Left ventricle myocardium inferior (tissue), 1 donor: ENCODE measurements at places on chromosomes 7 and 10.

DNA sequence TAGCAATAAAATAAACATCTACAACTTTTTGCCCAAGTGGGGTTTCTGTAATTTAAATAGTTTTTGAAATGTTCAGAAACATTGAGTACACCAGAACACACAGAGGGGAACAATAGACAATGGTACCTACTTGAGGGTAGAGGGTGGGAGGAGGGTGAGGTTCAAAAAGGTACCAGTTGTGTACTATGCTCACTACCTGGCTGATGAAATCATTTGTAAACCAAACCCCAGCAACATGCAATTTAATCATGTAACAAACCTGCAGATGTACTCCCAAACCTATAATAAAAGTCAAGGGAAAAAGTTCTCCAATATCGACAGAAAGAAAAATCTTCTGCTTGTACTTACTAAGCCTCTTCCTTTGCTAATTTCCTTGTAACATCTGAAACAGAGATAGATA is 4.2 kb upstream of the TES start:
- no peak for DNase-seq

GRCh38 chr10:49768329-49768728 is 6.2 kb upstream of the OGDHL start:
- no peak for DNase-seq

- DNase-seq: no peak
Measured at GRCh38 chr7:143492043-143492471, 14.4 kb downstream of the TAS2R41 start.

- peak; percentile 48 for DNase-seq
Measured at GRCh38 chr7:5429253-5429856, 5.7 kb upstream of the TNRC18 start.

DNA sequence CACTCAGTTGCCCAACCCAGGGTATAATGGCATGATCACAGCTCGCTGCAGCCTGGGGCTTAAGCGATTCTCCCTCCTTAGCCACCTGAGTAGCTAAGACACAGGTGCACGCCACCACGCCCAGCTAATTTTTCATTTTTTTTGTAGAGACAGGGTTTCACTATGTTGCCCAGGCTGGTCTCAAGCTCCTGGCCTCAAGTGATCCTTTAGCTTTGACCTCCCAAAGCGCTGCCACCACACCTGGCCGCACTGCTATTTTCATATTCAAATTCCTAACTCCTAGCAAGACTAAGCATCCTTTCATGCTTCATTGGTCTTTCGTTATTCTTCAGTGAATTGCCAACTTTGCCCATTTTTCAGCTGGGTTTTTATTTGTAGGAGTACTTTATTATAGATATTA is 30.4 kb upstream of the DAGLB start:
- DNase-seq: no peak

GRCh38 chr7:132029369-132030085 is 473.1 kb upstream of the PODXL start:
- DNase-seq: no peak

DNA sequence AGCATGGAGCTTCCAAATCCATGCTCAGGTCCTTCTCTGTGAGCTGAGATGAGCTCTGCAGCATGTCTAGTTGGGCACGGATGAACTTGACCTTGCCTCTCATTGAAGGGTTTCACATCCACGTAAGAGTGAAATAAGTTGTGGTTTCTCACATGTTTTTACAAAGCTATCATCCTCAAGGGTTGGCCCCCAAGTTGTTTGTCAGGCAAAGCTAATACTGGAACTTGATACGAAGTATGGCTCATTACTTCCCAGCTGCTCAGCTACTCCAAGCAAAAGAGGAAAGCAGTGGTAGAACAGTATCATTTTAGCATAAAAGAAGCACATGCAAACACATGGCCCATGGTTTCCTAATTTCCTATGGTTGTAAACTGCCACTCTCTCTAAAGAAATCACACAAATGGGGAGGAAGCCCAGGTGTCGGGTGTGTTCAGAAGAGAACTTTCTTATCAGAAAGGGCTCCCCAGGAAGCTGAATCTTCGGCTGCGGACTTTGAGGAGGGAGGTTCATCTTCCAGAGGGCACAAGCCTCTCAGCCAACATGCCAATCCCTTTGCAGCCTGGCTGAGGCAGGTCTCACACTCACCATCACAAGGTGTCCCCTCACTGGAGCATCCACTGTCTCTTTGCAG is 45.3 kb downstream of the PDLIM1 start:
- DNase-seq: no peak

- no peak for DNase-seq
Measured at GRCh38 chr10:49113741-49114141, 1.6 kb downstream of the VSTM4 start.

DNA sequence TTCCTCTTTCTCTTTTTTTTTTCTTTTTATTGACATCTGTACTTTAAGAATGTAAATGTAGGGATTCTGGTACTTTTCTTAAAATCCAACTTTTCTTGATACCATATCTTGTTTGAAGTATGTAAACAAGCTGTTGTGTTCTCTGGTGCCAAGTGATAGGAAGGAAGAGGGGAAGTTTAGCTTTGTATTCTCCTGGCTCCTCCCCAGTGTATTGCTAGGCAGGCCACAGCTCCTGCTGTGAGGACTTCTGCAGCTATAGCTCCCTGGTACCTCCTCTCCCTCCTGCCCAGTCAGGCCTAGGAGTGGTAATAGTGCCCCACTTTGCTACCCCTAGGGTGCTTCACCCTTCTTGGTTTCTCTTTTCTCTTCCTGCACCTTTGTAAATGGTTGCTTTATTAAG is 45.3 kb upstream of the SP8 start:
- DNase-seq: no peak

- DNase-seq: peak; percentile 63
Measured at GRCh38 chr7:1919539-1920265, 249.6 kb downstream of the ELFN1 start.

DNA sequence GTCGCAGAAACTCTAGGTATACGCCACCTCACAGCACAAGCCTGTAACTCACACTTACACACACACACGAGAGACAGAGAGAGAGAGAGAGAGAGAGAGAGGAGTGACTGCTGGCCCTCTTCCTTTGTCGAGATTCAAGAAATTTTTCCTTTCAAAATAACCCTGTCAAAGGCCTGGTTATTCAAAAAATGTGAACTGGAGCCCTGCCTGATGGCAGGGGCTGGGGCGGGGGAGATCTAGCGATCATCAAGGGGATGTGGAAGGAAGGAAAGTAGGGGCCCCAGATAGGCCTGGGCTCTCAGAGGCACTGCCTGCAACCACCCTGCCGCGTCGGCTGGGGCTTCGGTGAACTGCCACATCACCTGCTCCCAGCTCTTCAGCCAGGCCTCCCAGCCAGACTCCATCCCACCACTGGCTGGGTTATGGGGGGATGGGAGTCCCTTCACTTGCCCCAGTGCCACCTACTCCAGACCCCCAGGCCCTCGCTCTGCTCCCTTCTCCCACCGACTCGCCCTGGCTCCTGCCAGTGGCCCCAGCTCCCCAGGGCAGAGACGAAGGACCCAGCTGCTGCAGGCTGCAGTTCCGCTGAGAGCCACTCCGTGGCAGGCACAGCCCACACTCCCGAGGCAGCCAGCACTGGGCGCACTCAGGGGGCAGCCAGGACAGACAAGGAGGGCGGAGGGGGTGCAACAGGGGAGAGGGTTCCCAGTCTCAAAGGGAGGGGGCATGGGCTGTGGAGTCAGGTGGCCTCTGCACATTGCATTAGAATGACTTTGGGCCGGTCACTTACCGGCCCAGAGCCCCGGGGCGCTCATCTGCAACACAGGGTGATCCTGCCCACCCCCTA is 15.3 kb downstream of the KCNH2 start:
- peak; percentile 52 for DNase-seq

DNA sequence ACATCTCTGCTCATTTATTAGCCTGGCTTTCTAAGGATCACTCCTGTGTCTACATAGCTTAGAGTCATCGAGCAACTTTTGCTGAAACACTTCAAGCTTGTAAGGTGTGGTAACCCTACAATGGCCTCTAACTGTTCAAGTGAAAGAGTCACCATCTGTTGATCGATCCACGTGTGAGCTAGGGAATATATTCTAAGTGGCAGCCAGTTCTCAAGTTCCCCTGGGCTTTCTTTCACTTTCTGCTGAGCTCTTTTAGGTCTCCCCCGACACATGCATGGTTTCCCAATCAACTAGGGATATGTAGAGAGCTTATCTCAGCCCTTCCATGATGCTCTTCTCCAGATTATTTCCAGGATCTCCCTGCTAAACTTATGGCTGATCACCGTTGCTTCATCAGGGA is 15.5 kb downstream of the AOAH start:
- no peak for DNase-seq

DNA sequence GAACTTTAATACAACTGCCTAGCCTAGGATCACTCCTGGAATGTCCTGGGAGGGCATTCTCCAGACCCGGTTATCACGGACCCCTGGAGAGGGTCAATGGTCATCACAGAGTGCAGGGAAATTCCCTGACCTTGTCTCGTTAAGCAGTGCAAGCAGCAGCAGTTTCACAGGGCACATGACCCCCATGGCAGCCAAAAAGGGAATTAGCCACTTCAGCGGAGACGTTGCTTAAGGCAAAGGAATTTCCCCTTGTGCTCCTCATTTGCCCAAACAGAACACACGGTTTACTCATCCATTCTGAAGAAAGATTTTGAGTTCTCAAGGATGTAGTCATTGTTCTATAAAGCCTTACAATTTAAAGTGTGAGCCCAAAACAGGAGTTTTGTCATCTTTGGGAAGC is 260.3 kb downstream of the SNX13 start:
- DNase-seq: no peak

DNA sequence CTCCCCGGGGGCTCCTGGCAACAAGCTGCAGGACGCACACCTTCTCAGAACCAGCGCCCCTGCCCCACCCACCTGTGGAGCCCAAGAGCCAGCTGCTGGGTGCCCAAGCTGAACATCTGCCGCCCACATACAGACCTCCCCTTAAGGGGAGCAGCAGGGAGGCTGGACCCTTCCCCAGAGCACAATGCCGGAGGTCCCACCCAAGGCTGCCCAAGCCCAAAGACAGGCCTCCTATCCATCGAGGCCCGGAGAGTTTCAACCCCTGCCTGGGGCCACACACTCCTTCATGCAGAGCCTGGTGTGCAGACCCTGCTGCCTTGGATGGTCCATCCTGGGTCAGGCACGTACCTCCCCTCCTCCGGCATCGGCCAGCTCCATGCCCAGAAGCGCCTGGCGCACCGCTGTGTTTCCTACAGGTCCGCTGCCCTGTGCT is 48.7 kb downstream of the VIPR2 start:
- DNase-seq: no peak

GRCh38 chr10:15585303-15585715 is 134.4 kb downstream of the ITGA8 start:
- peak; percentile 38 for DNase-seq

- no peak for DNase-seq
Measured at GRCh38 chr7:28102797-28103196, 77.8 kb downstream of the JAZF1 start.

DNA sequence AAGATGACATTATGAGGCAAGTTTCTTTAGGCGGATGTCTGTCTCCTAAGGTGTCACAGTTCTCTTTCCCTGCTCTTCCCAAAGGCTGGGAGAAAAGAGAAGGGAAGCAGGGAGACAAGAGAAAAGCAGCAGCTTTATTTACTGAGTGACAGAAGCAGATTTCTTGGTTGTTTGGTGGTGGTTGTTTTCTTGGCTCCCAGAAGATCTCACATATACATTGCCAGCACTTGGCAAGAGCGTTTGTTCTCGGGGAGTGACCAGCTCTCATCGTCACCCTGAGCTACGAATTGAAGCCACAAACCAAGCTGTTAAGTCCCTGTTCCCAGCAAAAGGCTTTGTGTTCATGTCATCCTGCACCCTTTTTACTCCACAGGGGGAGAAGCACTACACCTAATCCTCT is 11.4 kb downstream of the CDHR3 start:
- DNase-seq: no peak

- DNase-seq: no peak
Measured at GRCh38 chr10:128527711-128528110, 401.5 kb upstream of the MKI67 start.

DNA sequence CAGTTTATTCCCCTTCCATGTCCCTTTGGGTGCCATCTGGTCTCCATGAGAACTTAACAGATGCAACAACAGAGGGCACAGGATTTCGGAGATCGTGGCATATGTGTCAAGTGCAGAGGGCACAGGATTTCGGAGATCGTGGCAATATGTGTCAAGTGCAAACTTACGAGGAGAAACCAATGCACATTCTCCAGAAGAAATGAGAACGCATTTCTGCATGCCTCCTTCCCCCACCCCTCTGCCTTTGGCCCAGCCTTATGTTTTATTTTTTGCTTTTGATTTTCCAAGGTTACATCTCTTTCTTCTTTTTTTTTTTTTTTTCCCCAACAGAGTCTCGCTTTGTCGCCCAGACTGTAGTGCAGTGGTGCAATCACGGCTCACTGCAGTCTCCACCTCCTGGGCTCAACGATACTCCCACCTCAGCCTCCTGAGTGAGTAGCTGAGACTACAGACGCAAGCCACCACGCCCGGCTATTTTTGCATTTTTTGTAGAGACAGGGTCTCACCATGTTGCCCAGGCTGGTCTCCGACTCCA is 586 bp upstream of the ANKRD26 start:
- no peak for DNase-seq

DNA sequence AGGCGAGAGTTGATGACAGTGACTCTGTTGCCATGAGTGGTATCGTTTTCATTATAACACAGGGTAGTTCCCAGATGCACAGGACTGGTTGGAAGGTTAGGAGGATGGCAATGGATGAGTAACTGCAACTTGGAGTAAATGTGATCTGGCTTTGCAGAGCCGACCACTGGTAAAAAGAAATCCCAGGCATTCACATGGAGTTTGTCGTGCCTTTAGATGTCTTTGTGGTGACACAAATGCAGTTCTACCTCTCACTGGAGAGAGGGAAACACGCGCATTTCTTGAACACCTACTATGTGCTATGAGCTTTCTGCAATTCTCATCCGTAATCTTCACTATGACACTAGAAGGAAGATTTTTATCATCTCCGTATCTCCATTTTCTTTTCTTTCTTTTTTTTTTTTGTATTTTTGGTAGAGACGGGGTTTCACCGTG is 1.7 kb upstream of the MNX1 start:
- no peak for DNase-seq

DNA sequence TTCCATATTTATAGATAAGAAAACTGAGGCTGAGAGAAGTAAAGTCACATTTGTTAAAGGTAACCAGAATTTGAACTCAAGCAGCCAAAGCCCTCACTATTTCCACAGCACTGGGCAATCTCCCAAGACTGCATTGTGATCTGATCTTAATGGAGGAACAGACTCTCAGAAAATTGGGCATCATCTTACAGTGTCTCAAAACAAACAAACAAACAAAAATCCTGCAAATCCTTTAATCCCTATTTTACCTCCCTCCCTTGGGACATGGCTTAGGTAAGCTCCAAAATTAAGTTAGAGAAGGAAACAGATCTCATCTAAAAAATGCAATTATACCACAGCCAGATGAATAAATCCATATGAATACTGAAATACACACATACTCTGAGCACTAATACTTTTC is 57.5 kb downstream of the FHIP2A start:
- no peak for DNase-seq

- no peak for DNase-seq
Measured at GRCh38 chr7:347644-348479, 57.9 kb downstream of the FOXL3 start.

GRCh38 chr7:1670894-1671593 is 967 bp downstream of the ELFN1 start:
- DNase-seq: no peak
